ENCODE measurements at places on chromosomes 3 and 15.

DNA sequence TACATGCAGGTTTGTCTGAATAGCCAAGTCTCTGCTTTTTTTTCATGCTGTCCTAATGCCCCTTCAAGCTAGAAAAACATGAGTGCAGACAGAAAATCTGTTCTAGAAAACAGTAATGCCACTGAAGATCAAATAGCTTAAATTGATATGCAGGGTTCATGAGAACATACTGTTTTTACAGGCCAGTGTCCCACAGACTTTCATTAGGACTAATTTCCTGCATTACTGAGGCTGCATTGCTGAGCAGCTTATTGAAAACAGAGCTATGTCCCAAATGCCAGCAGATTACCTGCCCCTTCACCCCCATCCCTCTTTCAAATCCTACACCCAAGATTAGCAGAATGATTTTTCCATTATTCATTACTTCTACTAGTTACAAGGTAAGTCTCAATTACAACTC lies 665 bp downstream of the TM4SF18 start:
- no peak for DNase-seq

DNA sequence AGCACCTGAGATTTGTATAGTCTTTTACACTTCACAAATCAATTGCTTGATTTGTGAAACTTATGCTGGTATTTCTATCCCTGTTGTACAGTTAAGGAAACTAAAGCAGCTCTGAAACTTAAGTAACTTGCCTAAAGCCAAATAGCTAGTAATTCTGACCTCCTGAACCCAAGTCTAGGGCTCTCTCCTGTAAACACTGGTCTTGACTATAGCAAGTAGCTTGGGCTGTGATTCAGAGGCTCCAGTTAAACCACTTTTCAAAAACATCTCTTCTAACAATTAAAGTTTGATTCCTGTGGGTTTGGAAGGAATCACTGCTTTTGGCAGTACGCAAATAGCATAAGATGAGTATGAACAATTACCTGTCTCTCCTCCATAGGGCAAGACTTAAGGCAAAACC lies 18.5 kb upstream of the CMTM8 start:
- DNase-seq, result no peak

- peak; percentile 52 for DNase-seq
Observed at GRCh38 chr3:87270908-87271700, 5.3 kb downstream of the POU1F1 start.

DNA sequence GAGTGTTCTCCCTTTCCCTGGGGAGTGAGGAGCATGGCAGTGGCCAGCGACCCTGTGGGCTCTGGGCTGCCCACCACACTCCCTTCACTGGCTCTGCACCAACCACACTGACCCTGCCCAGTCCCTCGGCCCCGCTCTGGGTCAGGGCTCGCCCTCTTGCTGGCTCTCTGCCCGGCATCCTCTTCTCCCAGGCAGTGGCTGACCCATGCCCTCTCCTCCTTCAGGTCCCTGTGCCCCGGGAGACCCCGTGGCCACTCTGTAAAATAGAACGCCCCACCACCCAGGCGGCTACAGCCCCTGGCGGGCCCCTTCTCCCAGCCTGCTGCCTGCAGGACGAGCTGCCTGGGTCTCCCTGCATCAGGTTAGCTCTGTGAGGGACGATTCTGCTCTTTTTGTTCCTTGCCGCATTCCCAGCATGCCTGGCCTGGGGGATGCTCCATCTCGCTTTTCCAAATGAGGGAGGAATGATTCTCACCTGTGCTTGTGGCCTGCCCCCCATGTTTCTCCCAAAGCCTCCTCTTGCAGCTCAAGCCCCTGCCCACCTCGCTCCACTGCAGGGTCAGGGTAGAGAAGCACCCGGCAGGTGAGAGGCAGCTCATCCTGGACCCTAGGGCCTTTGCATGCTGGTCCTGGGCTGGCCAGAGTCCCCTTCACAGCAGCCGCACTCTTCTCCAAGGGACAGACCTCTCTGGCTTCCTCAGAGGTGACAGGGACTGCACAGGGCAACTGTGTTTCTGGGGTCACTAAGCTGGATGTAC lies 14.5 kb upstream of the CFAP100 start:
- DNase-seq, result no peak

GRCh38 chr3:151436675-151437446 lies 24.0 kb downstream of the IGSF10 start:
- no peak for DNase-seq

DNA sequence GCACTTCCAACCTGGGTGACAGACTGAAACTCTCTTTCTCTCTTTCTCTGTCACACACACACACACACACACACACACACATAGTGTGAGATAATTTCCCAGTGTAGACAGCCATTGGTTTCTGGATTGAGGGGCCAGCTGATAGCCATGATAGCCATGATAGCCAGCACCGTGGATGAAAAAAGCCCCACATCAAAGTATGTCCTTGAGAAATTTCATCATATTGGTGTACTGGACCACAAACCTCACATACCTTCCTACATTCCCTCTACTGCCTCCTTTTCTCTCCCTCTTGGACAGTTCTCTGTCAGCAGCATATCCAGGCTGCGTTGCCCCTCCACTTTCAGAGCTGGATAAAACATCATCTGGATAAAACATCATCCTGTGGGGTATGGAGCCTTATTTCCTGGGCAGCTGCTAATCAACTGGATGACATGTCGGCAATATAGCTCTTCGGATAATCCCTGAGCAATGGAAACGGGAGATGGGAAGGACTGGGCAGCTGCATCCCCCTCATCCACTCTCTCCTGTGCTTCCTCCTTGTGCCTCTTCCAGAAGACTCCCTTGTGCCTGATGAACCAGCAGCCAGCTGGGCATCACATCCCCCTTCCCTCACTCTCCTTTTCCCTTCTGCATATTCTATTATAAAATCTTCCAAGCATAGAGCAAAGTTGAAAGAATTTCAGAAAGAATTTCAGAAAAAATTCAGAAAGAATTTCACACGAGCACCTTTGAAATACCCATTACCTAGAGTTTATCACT lies 39.3 kb downstream of the GRK7 start:
- DNase-seq, result no peak

DNA sequence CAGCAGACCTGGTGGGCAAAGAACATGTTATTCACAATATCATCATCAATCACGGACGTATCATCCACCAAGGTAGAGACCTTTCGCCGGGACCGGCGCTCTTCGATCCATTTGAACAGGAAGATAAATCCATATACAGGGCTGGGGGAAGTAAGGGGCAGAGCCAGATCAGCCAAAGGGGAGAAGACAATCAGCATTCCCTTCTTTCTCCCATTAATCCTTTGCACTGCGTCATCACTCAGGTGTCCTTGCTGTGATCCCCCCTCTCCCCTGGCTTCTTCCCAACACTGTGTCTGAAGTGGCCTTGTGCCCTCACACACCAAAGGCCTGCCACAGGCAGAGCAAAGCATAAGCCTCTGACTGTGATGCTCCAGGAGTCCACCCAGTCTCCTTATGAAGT lies 36.4 kb downstream of the SEMA3G start:
- DNase-seq, result no peak

DNA sequence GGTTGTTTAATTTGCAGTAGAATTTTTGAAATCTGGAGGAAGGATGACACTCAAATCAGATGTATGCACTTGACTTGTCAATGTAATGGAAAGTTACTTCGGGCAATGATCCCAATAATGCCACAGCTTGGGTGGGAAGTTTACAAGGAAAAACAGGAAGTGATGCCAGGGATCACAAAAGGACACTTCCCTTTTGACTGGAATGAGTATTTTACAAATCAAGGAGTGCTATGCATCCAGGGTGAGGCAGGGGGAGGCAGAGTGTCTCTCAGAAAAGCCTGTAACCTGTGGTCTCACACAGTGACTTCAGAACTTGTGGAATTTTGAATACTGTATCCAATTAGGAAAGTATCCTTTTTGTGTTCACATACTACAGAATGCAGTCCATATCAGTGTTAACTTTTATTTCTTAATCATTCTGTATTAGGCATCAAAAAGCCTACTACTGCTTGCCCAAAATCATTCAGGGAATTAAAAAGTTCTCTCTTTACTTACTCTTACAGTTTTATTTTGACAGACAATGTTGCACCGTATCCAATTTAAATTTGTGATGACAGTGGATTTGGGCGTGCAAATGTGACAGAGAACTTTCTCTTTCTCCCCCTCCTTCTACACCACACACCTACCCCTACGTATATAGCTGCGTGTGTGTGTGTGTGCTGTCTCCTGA lies 445.1 kb downstream of the MECOM start:
- no peak for DNase-seq

- no peak for DNase-seq
Observed at GRCh38 chr3:14716591-14716990, 41.6 kb downstream of the C3orf20 start.
